ENCODE measurements at places on chromosomes 16 and 17.

DNA sequence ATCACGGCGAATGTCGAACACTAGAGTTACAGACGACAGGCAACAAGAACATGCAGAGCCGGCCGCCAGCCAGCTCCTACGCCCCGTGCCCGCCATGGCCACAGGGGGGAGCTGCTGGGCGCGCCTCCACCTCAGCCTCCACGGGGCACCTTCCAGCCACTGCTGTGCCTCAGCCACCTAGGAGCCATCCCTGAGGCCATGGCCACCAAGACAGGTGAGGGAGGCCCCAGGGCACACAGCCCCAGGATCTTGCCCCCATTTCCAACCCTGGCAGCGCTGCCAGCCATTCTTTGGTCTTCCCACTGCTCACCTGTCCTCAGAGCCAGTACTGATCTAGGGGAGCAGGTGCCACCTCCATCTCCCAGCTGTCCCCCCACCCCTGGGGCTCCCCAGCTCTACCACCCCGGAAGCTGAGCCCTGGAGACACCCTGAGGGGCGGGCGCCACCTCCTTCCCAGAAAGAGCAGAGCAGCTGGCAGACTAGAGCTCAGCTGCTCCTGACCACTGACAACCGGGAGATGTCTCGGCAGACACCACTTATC, 11.8 kb downstream of the GNPTG start:
- peak; percentile 55 for DNase-seq

DNA sequence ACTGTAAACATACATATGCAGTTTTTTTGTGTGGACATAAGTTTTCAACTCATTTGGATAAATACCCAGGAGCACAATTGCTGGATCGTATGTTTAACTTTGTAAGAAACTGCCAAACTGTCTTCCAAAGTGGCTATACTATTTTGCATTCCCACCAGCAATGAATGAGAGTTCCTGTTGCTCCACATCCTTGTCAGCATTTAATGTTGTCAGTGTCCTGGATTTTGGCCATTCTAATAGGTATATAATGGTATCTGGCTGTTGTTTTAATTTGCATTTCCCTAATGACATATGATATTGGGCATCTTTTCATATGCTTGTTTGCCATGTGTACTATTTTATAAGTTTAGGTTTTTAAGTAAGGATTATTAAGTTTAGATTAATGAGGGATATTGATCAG, 14.1 kb downstream of the TANGO6 start:
- DNase-seq: no peak

GRCh38 chr16:29899516-29900101, at the start of gene SEZ6L2:
SEZ6L2 (minus strand) TSS chr16:29899550; CDS start chr16:29899019, 531 bp downstream.
- DNase-seq: no peak

GRCh38 chr16:1916640-1916990, 1.6 kb downstream of the HS3ST6 start:
- no peak for DNase-seq

- no peak for DNase-seq
Observed at GRCh38 chr16:86211800-86212199, 298.5 kb upstream of the FOXF1 start.

DNA sequence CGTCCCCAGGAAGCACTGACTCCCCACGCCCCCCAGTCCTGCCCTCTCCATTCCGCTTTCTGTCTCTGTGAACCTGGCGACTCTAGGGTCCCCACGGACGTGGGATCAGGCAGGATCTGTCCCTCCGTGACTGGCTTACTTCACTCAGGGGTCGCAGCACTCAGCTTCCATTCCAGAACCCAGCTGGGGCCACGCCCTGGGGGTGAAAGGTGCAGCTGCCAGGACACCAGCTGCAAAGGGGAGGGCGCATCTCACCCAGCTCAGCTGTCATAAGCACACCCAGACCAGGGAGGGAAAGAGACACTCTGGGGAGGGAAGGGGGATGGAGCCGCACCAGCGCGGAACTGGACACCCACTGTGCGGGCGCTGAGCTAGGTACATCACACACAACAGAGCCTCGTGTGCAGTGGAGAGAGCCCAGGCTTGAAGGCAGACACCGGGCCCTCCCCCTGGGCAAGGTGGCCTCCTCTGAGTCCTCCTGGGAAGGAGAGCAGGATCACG, 18.5 kb upstream of the HEXD start:
- DNase-seq: no peak

DNA sequence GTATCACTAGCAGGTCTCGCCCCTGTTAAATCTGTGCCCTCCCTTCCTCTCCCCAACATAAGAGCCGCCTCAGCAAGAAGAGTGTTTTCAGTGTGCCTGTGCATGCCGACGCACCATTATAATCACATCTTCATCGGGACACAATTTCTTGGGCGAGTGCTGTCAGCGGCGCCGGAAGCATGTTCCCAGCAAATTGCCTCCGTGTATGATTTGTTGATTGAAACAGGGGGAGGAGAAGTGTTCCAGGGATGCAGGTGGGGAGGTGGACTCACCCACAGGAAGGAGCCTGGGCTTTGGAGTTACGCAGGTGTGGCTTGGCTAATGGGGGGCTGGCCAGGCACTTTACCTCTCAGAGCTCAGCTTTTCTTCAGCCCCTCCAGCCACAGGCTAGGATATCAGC, 53.6 kb downstream of the SPACA3 start:
- no peak for DNase-seq

Measured in activated CD4-positive, alpha-beta T cell treated with anti-CD3 and anti-CD28 coated beads for 1 hour (primary cell).